Right lobe of liver (tissue), 6 donors: ENCODE measurements at places on chromosomes 4 and X.

GRCh38 chr4:88291003-88291402 lies 6.6 kb upstream of the PPM1K start:
- no peak for DNase-seq

DNA sequence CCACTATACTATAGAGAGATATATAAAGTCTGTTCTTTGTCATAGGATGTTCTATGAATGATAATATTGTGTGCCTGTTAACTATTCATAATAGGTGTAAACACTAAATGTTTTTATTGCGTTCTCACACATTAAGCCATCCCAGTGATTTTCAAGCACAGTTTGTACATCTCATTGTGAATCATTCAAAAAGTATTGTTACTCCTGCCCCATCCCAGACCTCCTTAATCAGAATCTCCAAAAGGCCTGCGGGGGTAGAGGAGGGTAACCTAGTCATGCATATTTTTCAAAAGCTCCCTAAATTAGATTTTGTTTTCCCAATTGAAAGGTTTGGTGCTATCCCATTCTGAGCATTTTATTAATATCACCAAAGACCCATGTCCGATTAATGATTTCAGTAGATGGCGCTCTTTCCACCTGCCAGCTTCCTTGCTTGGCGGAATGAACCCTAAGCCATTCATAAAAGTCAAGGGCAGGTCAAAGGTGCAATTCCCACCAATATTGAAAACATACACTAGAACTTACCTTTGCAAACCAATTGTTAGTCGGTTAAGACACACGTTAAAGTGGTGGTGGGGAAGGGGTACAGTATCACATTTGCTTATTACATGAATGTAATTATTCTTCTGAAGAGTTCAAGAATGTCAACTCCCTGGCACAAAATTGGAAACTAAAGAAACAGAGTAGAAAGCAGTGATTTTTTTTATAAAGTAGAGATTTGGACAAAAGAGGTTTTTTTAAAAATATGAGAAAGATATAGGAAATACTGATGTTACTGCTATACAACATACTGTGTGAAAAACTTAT lies 5.8 kb upstream of the TET2 start:
- no peak for DNase-seq

DNA sequence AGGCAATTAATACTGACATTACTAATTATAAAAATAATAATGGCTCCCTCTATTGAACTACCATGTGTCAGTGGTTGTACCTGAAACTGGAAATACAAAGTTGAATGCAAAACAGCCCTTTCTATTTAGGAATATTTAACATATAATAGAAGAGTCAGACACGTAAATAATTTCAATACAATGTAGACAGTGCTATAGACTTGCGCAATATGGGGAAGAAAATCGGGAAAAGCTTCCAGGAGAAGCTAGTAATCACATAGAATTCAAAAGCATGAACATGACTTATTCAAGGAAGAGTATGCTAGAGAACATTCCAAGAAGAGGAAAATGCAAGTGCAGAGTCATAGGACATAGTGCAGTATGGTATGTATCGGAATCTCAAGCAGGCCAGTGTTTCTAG lies 408.9 kb upstream of the FTHL17 start:
- DNase-seq = no peak

DNA sequence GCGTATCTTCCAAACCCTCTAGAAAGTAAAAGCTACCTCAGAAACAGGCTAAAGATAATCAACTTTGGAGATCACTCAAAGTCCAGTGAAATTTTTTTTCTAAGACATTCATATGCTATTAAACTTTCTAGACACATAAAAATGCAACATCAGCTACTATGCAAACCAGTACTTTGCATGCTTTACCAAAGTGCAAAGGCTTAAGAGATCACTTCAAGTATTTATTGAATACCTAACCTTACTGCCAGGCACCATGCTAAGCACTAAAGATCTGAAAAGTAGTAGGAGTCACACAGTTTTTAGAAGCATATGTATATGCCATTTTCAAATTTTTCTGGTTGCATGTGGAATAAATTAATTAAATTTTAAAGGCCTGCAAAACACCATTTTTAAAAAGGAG lies 115.8 kb downstream of the THOC2 start:
- DNase-seq = no peak

DNA sequence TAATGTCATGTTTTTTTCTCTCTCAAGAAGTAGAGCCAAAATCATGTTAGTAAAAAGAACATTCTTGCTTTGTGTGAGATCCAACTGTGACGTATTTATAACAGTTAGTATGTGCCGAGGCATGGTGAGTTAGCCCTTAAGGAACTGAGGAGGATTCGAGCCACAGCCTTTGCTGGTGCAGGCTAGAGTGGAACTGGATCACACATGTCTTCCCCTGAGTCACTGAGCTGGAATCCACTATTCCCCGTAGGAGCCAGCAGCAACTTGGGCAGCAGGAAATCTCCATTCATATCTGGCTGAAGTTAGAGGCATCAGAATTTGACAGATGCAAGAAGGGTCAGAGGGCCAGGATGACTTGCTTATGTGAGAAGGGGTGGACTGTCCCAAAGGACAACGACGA lies 144.6 kb upstream of the KIT start:
- DNase-seq = no peak

DNA sequence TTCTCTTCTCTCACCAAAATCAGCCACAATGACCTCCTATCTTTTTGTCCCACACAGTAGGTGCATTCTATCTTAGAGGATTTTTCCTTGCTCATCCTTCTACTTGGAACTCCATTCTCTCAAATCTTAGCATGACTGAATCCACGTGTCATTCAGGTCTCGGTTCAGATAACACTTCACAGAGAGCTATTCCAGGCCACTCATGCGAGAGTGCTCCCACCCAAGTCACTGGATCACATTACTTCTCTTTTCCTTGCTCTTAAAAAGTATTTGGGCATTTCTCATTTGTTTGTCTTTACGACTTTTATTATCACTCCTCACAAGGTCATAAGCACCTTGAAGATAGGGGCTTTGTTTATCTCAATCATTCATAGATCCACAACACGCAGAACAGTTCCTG lies 647.5 kb upstream of the TENM3 start:
- DNase-seq = no peak
